ENCODE measurements at places on chromosomes 2 and 18. TPM values are rescaled to one million over a fixed set of nuclear protein-coding genes. Genes with fewer than 3 reads are reported as not detected.

GRCh38 chr18:63142594-63143225 is 176.9 kb downstream of the BCL2 start:
- H3K4me1 ChIP-seq: peaks cover 46% of the 10 kb centered on the region
- peaks cover 34% of the 10 kb centered on the region for H3K36me3 ChIP-seq
- peak overlapping the region; percentile 7 for H3K27ac ChIP-seq
- no peaks in the 10 kb centered on the region for H3K27me3 ChIP-seq
- DNase-seq: no peak
- H3K4me3 ChIP-seq: no peak overlapping the region

DNA sequence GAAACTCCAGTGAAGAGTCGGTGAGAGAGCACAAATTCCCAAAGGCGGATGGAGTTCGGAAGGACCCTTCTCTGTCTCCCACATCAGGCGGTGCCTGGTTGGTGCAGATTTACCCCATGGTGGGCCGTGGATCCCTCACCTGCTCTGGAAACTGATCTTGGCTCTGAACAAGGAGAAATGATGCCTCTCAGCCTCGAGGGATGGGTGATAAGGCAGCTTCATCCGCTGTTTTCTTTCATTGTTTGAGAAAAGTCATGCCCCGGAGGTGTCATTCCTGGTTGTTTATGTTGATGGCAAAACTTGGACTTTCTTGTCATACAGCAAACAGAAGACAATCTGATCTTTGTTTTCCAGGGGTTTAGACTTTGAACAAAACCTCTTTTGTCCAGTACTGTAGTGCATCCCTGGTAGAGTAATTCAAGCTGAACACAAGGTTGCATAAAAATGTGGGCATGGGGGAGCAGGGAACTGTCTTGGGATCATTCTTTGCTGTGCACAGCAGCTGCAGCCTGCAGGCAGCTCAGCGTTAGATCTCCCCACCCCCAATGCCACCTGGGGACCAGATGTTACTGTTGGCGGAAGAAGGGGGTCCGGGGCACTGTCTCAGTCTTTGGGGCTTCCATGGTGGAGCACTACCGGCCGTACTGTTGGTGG is 81.3 kb downstream of the NFATC1 start:
- DNase-seq: no peak
- H3K4me3 ChIP-seq: no peak overlapping the region
- peaks cover 21% of the 10 kb centered on the region for H3K36me3 ChIP-seq
- peak overlapping the region; percentile 17 for H3K27ac ChIP-seq
- peaks cover 4% of the 10 kb centered on the region for H3K27me3 ChIP-seq

DNA sequence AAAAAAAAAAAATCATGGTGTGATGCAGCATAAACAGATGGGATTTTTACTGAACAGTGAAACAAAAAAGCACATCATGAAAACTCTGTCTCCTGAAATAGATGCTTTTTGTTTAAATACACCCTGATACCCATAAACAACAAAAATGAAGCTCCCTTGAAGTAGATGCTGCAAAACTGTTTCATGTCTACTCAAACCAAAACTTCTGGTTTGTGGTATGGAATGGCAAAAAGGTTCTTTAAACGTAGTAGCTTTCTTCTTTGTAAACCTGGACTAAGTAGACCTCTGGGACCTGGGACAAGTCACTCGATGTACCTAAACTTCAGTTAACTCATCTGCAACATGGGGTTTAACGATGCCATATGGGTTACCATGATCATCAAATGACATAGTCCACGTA is 64.4 kb upstream of the RAPH1 start:
- peaks cover 20% of the 10 kb centered on the region for H3K4me1 ChIP-seq
- no peak overlapping the region for H3K27ac ChIP-seq
- peaks cover 5% of the 10 kb centered on the region for H3K27me3 ChIP-seq
- H3K36me3 ChIP-seq: no peaks in the 10 kb centered on the region
- DNase-seq: no peak
- H3K4me3 ChIP-seq: no peak overlapping the region

The LIMS4 gene
- total RNA-seq: 0.48 TPM

The LIPG gene
- total RNA-seq: 0.45 TPM

The RAD51AP2 gene
- total RNA-seq: not detected

The DCDC2C gene
- not detected for total RNA-seq

The TMEM169 gene
- 0.41 TPM for total RNA-seq

The ACAA2 gene
- 76.3 TPM for total RNA-seq
